Lower leg skin (tissue), 4 donors: ENCODE measurements at places on chromosomes 11 and 22. TPM values are rescaled to one million over a fixed set of nuclear protein-coding genes. Genes with fewer than 3 reads are reported as not detected.

The CCDC116 gene
- total RNA-seq: not detected

GRCh38 chr11:28017816-28018215, 90.1 kb downstream of the KIF18A start:
- no peak for DNase-seq

The C1QTNF5 gene
- 7.7 TPM for total RNA-seq

The ADAMTS8 gene
- 1.4 TPM for total RNA-seq

DNA sequence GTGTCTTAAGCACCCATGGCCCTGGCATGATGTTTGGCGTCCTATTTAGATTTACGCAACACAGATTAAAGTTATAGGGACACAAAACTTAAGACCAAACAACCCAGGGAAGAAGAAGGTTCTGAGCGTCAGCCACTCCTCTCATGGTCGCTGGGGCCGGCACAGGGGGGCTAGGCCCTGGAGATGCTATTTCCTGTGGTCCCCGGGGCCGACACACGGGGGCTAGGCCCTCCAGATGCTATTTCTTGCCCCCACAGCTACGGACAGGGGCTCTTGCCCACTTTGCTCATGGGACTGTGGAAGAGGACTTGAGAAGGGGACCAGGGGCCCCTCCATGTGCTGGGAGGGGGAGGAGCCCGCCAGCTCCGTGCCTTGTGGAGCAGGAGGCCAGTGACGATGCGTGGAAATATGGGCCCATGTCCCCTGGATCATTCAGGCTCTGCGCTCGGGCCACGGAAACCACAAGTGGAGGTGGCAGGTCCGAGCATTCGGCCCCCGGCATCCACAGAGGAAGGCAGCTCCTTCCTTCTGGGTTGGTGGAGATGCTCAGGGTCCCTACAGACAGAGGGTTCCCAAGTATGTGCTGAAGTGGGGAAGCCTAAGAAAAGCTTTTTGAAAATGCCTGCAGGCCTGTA, 711.1 kb downstream of the BRD1 start:
- no peak for DNase-seq

The OR6T1 gene
- not detected for total RNA-seq

DNA sequence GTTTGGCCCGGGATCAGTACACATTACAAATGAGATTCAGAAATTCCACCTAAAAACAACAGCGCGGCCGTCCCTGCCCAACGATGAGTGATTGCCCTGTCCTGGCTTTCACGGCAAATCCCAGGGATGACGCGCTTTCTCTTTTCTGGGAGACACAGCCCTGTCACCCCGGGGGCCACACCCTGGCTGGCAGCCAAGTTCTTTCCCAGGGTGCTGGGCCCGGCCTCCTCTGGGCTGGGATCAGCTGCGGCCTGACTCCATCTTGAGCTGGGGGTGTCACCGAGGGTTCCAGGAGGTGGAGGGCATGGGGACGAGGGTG, 82.7 kb downstream of the FBLN1 start:
- no peak for DNase-seq

DNA sequence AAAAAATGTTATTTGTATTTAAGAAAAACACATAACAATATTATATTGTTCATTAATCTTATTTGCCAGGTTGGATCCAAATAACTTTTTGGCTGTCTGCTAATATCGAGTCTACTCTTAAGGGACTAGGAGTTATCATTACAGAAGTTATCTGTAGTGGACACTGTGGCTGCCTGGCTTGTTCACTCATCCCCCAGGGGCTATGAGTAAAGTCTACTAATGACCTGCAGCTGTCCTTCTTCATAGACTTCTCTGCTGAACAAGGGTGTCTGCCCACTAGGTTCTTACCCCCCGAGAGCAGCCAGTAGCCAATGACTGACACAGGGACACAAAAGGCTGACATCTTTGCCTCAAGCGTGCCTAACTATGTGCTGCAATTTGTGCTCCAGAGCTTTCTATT, 69.7 kb downstream of the APIP start:
- DNase-seq: no peak

GRCh38 chr11:1346669-1347390, 37.4 kb upstream of the TOLLIP start:
- DNase-seq: no peak

GRCh38 chr11:132174362-132175255, 804.2 kb downstream of the NTM start:
- DNase-seq: no peak

- peak; percentile 95 for DNase-seq
Observed at GRCh38 chr11:35030716-35031213, 108.2 kb upstream of the CD44 start.

- no peak for DNase-seq
Observed at GRCh38 chr11:80432057-80432456, 991.2 kb upstream of the TENM4 start.
